ENCODE measurements at places on chromosomes 4 and X.

- no peak for DNase-seq
Measured at GRCh38 chr4:152085657-152086056, 324.9 kb upstream of the GATB start.

DNA sequence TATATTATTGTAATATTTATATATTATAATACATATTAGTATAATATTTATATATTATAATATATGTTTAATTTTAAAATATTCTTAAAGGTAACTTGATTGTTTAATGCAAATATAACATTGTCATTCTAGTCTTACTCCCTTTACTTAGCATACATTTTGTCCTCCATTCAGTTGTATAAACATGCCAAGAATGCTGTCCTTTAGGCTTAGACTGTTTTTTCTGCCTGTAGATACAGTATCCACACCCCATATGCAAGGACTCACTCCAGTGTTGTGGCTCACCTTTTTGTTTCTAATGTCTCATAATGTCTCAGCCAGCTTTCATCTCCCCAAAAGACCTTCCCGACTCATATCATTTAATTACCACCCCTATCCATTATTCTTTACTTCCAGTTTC lies 2110.0 kb downstream of the PCDH7 start:
- no peak for DNase-seq

DNA sequence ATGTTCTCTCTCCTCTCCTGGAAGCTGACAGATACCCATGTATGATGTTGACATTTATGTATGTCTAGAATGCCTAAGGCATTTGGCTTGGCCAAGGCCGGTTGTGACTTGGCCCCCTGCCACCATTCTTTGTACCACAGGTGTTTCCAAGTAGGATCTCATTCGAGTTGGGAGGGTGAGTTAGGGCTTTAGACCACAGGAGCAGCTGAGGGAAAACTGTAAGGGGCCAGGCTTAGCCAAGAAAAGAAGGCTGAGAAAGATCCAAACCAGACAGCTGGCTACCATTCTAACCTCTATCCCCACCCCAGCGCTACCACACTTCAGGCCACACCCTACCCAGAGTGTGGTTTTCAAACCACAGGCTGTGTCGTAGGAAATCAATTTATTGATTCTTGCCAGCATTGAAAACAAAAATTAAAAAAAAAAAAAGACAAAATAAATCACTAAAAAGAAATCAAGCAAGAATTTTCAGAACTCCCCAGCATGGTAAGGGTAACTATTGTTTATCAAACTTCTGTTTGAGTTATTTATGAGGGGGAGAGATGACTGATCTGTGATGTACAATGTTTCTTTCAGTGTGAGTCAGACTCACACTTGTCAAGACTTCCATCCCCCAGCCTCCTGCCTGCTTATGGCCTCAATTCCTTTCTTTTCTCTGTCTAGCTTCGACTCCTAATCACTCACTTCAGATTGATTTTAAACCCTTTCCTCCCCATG lies 9.9 kb downstream of the TMSB4X start:
- DNase-seq = peak; percentile 67

- DNase-seq = no peak
Measured at GRCh38 chr4:176343286-176343685, 23.5 kb downstream of the SPCS3 start.

- DNase-seq = no peak
Measured at GRCh38 chrX:153953892-153954557, 9.6 kb upstream of the RENBP start.

DNA sequence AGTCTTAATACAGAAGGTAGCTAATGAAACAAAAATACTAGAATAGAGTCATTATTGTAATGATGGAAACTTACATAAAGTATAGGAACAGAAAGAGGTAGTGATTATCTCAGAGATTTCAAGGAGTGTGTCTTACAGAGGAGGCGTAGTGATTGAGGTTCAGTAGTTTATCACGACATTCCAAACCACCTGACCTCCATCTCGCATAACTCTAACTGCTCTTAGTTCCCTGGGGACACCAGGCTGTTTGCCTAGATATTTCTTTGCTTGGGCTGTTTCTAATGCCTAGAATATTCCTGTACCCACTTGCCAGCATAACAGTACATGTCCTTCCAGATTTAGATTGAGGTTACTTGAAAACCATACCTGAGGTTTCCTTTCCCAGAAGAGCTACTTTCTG lies 29.1 kb downstream of the STAG2 start:
- no peak for DNase-seq

GRCh38 chr4:102543030-102543928 lies 42.1 kb downstream of the NFKB1 start:
- DNase-seq = no peak

- DNase-seq = no peak
Measured at GRCh38 chr4:173038192-173038896, 130.3 kb upstream of the GALNT7 start.
